A549 treated with DMSO at 1 μM for 4 hours (cell line): ENCODE measurements at places on chromosomes 12 and 14. TPM values are rescaled to one million over a fixed set of nuclear protein-coding genes. Genes with fewer than 3 reads are reported as not detected.

RERG gene
- 0.15 to 0.36 TPM (median 0.21 TPM) in 5 replicates for total RNA-seq

MYRFL gene
- total RNA-seq, result 0.02 to 0.05 TPM (median 0.02 TPM) in 3 of 5 replicates, not detected in the others

CIDEB gene
- total RNA-seq, result 0.14 to 0.70 TPM (median 0.29 TPM) in 5 replicates

RDH16 gene
- total RNA-seq, result 0.05 to 0.16 TPM (median 0.09 TPM) in 5 replicates

HOXC13 gene
- 5.4 to 10.5 TPM (median 9.0 TPM) in 5 replicates for total RNA-seq

ETFBKMT gene
- total RNA-seq, result 0.61 to 1.2 TPM (median 0.88 TPM) in 5 replicates

LMNTD1 gene
- total RNA-seq, result not detected in 5 replicates

DCN gene
- total RNA-seq, result not detected in 5 replicates

TMEM117 gene
- total RNA-seq, result 1.5 to 2.6 TPM (median 2.5 TPM) in 5 replicates
